ENCODE measurements at places on chromosomes 11 and 22.

GRCh38 chr11:38456371-38456770, 1858.3 kb upstream of the RAG2 start:
- DNase-seq = no peak

DNA sequence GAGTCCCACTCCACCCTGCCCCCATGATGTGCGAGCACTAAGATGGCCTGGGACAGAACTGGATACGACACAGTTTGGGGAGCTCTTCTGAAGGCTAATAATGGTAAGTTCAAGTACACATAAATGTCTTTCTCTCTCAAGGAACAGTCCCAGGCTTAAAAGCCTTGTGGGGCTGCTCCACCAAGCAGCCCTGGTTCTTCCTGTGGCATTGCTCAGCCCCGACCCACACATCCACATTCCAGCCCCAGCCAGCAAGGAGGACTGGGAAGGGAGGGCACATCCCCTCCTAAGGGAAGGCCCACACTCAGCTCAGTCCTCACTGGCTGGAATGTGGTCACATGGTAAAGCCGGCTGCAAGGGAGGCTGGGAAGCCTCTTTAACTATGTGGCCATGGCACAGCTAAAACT, 13.3 kb upstream of the MB start:
- DNase-seq = no peak

DNA sequence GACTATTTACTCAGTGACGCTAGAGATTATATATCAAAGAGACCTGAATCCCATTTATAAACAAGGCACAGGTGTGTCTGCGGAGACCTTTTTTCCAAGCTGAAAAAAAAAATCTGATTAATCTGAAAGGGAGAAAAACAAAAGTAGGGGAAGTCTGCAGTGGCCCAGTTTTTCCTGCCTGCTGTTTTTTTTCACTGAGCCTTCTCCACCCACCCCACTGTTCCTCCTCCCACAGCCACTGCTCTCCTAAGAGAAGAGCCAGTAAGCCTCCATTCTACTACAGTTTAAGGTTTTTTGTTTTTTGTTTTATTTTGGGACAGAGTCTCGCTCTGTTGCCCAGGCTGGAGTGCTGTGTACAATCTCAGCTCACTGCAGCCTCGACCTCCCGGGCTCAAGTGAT, 18.4 kb downstream of the ARFGAP2 start:
- DNase-seq = no peak

DNA sequence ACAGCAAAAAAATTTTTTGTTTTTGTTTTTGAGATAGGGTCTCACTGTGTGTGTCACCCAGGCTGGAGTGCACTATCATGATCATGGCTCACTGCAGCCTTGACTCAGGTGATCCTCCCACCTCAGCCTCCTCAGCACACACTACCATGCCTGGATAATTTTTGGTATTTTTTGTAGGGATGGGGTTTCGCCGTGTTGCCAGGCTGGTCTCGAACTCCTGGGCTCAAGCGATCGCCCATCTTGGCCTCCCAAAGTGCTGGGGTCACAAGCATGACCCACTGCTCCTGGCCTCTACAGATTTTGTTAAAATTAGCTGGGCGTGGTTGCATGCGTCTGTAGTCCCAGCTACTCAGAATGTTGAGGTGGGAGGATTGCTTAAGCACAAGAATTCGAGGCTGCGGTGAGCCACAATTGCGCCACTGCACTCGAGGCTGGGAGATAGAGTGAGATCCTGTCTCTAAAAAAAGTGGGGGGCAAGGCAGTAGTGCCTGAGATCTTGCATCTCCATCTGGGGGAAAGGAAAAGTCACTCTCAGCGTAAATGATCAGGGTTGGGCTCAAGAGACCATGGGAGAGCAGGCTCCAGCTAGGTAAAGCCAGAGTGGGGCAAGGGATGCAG, 10.6 kb upstream of the DGKZ start:
- no peak for DNase-seq

GRCh38 chr11:44591557-44591956, 26.1 kb downstream of the CD82 start:
- no peak for DNase-seq

DNA sequence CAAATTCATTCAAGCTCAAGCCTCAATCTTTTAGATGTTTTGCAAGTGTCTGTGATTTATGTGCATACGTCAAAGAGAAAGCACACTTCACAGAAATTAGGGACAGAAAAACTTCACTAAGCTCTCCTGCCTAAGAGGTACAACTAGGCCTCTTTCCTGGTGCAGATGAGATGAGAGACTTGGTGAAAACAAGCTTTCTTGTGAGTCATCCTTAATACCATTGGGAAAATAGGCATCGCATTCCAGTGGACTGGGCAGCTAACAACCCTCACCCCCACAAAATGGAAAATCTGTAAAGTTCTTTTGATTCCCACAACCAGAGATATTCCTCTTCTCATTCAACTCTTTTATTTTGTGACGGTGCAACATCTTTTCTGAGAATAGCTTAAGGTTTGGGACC, 1110.4 kb upstream of the CCDC90B start:
- no peak for DNase-seq

- no peak for DNase-seq
These were observed 3.2 kb upstream of the NRXN2 start for GRCh38 chr11:64726211-64726641.

DNA sequence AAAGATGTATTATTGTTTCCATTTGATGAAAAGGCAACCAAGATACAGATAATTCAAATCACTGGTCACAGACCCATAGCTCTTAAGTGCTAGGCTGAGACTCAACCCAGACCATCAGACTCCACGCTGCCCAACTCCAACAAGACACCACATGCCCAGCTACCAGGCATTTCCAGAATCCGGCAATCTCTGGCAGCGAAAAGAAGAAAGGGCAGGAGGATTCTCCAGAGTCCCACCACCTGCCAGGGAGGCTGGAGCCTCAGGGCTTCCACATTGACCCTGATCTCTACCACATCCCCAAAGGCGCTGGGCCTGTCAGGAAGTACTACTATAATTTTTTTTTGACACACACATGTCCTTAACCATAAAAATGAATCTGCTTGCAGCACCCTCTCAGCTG, 61.4 kb upstream of the ARFGAP3 start:
- DNase-seq = no peak

DNA sequence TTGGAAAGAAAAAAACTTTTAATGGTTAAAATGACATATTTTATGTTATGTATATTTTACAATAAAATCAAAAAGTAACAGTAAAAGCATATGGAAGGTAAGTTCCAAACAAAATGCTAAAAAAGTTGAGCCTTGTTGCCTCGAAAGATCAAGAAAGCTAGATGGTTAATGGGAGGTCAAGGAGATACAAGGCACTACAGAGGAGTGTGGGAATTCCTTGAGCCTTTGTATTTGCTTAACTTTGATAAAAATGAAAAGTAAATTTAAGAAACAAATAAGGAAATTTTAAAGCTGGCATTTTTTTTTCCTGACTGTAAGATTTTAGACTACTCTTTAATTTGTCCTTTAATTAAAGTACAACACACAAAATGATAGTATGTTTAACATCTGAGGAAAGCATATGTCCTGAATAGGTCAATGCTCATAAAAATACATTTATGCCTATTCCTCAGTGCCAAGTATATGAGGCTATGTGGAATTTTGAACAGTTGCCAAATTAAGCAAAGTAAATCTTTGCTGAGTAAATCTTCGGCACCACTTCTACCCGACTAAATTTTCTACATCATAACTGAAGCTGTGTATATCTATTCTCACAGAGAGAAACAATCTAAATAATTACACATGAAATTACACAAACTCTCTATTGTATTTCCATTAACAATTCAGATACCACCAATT, 108.8 kb downstream of the TTC28 start:
- no peak for DNase-seq

DNA sequence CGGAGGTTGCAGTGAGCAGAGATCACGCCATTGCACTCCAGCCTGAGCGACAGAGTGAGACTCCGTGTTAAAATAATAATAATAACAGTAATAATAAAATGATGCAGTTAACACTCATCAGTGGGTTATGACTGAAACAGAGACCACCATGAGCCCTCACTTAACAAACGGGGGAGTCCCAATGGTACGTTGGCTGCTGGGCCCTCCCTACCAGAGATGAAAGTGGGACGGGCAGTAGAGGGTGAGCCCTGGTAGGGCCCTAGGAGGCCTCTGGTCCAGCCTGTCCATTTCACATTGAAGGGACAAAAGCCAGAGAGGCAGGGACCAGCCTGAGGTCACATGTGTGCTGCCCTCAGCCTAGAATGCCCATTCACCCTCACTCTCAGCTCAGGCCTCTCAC, 13.7 kb upstream of the KIAA0930 start:
- no peak for DNase-seq

Measured in memory B cell (primary cell).